ENCODE measurements at places on chromosomes 13 and 19. TPM values are rescaled to one million over a fixed set of nuclear protein-coding genes. Genes with fewer than 3 reads are reported as not detected.

DNA sequence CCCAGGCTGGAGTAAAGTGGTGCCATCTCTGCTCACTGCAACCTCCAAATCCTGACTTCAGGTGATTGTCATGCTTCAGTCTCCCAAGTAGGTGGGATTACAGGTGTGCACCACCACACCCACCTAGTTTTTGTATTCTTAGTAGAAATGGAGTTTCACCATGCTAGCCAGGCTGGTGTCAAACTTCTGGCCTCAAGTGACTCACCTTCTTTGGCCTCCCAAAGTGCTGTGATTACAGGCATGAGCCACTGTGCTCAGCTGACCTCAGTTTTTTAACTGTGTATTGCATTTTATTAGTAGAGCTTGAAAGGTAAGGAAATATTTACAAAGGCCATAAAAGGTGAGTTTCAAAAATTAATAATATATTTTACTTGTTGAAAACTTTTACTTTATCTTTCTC, 2.3 kb downstream of the ZNF726 start:
- DNase-seq: no peak

GRCh38 chr19:27741236-27741635, 1471.7 kb downstream of the UQCRFS1 start:
- DNase-seq: no peak

Gene HSPH1
- 78.8 TPM for total RNA-seq

Gene ZNF99
- total RNA-seq: 0.11 TPM

Gene MKNK2
- total RNA-seq: 200 TPM

DNA sequence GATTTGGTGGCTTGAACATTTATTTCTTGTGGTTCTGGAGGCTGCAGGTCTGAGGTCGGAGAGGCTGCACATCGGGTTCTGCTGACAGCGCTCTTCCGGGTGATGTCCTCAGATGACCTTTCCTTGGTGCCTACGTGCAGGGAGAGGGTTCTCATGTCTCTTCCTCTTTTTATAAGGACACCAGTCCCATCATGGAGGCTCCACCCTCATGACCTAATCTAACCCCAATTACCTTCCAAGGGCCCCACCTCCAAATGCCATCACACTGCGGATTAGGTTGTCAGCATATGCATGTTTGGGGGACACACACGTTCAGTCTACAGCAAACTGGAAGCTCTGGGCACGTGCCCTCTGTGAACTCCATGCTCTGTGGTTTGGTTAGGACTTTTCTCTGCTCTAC, 338.6 kb downstream of the FGF9 start:
- no peak for DNase-seq

Gene SYNGR4
- not detected for total RNA-seq

DNA sequence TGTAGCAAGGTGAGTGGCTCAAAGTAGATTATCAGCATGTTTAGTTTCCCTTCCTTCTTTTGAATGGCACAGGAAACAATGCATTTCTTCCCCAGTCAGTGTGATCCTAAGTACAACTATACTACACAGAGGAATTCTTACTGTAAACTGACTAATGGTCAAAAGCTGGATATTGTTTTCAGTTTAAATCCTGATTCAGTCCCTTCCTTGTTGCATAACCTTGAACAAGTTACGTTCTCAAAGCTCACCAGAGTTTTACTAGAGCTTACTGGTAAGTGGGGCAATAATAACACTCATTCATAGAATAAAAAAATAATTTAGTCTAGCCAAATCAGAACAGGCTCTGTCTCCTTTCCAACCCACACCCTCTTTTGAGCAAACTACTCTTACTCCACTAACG, 180.1 kb downstream of the POSTN start:
- DNase-seq: no peak

Gene SBSN
- total RNA-seq: not detected

Gene MEF2B
- 0.49 TPM for total RNA-seq

Gene GPC5
- total RNA-seq: 1.5 TPM

DNA sequence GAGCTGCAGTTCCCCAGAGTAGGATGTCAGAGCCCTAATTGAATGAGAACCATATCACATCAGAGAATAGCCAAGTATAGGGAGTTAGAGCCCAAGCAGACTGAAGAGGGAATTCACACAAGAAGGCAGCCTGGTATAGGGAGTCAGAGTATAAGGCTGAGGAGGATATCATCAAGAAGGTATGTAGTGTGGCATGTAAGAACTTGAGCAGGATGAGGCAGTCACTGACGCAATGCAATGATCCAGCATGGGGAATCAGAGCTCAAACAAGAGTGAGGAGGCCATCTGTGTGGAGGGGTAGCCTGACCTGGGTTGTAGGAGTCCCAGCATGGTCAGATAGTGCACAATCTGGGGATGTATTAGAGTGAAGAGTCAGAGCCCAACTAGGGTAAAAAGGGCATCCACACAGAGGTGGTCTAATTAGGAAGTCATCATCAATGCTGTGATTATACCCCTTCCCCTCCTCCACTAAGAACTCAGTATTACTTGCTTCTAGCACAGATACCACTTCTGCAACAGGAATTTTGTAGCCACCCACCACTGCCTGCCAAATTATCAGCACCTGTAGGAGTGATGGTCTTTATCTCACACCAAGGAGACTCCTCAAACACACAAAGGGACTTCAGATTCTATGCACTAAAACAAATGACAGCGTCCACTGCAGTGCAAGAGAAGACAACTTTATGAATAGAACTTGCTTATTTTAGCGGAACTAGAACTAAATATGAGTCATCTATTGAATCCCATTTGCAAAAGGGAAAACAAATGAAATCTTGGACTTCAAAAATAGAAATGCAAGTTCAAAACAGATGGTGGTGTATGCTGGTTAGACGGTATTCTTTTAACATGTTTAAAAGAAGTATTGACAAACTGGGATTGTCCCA, 107.2 kb downstream of the FNDC3A start:
- DNase-seq: no peak

Gene PDS5B
- 20.4 TPM for total RNA-seq

Measured in left ventricle myocardium inferior (tissue), 1 donor.